ENCODE measurements at places on chromosomes 1 and 21.

- no peak for DNase-seq
Observed at GRCh38 chr1:32275424-32275823, 16.5 kb upstream of the HDAC1 start.

- DNase-seq = no peak
Observed at GRCh38 chr1:196660852-196661251, 9.0 kb downstream of the CFH start.

GRCh38 chr1:46719689-46720088 is 775 bp upstream of the EFCAB14 start:
- no peak for DNase-seq

DNA sequence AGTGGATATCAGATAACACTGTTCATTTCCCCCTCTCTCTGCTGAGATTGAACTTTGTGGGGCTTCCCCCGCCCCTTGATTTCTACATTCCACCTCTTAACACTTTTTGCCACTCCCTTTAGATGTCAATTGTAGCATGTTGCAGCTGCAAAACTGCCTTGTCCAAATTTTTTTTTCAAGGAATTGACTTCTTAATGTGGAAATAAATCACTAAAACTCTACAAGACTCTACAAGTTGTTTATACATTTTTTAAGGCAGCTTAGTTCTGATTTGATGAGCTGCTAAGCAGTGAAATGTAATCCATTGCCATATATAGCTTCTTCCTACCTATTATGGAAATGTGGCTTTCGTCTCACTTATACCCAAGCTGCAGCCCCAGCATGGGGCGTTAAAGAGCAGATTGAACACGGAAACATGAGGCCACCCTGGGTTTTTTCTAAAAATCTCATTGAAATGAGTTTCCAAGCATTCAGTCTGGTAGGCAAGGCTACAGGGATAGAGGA is 132.2 kb downstream of the SYT2 start:
- DNase-seq = no peak

GRCh38 chr1:156443286-156443685 is 57.3 kb downstream of the MEF2D start:
- DNase-seq = no peak

GRCh38 chr1:23422241-23422877 is 2.2 kb downstream of the TCEA3 start:
- peak; percentile 18 for DNase-seq

DNA sequence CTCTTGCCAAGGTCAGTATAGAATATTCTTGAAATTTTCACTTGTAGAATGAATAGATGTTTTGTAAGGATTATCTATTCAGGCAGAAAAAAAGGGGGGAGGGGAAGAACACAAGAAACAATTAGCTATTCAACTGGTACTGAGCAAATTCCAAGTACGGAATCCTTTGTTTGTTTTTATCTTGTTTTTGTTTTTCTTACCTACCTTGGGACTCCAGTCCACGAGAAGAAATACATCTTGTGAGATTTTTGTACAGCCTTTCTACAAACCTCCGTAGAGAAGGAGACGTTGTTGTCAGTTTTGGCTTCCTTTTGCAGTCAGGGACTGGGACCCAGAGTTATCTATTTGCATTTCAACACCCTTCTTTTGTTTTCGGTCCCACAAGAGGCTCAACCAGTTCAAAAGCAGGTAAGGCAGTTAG is 36.0 kb downstream of the ZNF281 start:
- DNase-seq = no peak

DNA sequence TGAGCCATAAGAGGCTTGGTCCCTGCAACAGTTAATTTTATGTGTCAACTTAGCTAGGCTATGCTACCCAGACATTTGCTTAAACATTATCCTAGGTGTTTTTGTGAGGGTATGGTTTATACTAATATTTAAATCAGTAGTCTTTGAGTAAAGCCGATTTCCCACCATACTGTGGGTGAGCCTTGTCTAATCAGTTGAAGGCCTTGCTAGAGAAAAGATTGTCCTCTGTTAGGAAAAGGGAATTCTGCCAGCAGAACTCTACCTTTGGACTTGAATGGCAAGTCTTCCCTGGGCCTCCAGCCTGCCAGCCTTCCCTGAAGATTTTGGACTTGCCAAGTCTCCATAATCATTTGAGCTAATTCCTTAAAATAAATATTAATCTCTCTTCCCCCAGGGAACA is 23.9 kb downstream of the RHBDL2 start:
- DNase-seq = no peak

DNA sequence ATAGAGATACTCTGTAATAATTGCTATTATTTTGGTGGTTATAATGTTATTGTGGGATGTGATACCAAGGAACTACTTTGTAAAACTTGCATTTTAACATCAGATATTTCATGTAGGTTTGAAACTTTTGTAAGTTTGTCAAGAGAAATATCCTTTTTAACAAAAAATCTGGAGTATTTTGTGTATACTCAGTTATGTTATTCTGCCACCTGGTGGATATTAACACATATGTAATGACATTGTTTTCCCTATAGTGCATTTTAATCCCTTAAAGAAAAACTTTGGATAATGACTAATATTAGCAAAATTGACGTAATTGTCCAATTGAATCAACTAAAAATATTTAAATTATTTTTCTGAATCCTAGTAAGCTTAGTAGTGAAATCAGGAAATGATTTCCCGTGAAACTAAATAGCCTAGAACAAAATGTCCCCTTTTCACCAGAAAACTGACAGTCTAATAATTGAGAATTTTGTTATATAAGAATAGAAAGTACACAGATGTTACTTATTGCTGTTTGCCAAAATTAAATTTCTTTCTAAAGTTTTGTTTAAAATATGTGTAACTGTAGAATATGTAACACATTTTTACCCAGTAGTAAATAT is 39.6 kb downstream of the KCTD3 start:
- DNase-seq = no peak

- DNase-seq = no peak
Observed at GRCh38 chr1:22794647-22795365, 84.2 kb downstream of the EPHB2 start.

DNA sequence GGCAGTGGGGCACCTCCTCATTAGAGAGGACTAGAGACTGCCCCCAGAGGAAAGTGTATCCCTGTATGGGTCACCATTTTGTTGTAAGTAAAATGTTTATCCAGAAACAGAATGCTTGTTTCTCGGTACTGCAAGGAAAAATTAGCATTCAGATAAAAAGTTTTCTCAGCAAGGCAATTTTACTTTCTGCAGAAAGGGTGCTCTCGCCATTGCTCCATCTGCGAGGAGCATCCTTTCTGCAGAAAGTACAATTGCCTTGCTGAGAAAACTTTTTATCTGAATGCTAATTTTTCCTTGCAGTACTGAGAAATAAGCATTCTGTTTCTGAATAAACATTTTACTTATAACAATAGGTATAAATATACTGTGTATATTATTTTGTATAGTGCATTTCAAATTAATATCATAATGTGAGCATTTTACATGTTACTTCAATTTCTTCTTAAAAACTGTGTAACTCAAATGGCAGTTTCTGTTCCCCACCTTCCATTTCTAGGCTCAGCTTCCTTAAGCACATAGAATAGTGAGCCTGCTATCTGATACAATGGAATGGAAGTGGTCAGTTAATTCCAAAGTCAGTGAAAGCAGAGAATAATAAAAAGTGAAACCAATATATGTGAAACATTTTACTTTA is 76.5 kb upstream of the DESI2 start:
- no peak for DNase-seq

DNA sequence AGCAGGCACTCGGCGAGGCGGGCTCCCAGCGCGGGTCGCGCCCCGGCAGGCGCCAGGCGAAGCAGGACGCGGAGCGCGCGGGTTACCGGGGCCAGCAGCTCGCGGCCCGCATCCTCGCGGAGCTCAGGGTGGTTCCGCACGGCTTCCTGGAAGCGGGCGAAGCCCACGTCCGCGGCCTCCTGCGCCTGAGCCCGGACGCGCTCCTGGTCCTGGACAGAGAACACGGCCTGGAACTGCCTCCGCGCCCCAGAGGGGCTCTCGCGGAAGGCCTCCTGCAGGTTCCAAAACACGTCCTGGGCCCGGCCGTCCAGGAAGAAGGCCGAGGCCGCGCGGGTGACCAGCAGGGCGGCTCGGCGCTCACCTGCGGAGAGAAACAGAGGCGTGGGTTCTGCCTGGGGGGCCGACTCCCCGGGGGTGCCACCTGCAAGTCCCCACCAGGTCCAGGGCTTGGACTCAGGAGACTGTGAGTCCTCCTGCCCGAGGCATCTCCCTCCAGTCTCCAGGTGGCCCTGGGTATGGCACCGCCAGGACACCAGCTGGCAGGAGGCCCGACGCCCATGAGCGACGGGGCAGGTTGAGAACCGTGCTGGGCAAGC is 11.4 kb downstream of the TTC34 start:
- no peak for DNase-seq

- no peak for DNase-seq
Observed at GRCh38 chr1:198929111-198929604, 290.3 kb downstream of the PTPRC start.

DNA sequence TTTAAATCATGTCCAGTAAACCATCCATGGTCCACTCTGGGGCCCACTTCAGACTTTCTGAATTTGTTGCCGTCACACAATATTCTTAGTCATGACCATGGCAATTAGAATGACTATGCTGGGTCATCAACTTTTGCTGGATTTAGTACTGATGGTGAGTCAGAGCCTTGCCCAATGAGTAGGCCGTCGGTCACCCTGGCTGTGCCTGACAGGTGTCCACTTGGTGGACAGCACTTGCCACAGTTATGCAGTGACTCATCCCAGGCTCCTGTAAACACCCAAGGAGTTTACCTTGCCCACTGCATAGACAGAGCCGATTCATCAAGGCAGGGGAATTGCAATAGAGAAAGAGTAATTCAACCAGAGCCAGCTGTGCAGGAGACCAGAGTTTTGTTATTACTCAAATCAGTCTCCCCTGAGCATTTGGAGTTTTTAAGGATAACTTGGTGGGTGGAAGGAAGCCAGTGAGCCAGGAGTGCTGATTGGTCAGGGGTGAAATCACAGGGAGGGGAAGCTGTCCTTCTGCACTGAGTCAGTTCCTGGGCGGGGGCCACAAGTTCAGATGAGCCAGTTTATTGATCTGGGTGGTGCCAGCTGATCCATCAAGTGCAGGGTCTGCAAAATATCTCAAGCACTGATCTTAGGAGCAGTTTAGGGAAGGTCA is 333.8 kb downstream of the PTPRU start:
- no peak for DNase-seq

GRCh38 chr1:118073648-118074435 is 111.2 kb downstream of the SPAG17 start:
- no peak for DNase-seq

DNA sequence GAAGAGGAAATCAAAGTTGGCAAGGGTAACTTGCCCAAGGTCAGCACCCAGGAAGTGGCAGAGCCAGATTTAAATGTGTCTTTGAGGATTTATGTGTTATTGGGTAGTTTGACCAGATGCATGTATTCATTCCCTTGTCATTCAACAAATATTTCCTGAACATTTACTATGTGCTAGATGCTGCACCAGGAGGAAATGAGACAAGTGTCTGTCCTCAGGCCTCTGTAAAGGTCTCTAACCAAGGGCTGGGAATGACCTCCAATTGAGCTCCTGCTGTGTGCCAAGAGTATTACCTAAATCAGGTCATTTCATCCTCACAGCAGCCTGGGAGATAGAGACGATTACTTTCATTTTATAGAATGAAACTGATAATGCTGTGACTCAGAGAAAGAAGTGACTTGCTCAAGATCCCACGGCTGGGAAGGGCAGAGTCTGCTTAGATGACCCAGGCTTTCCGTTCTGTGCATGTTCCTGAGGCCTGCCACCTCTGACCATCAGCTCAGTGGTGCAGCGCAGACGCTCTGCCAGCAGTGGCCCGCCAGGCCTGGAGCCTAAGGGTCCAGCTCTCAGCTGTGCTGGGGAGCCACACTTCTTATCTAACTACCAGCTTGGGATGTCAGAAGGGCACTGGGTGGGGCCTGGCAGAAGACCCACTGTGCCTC is 3.5 kb upstream of the TTC22 start:
- DNase-seq = no peak

- DNase-seq = no peak
Observed at GRCh38 chr1:214913966-214914365, 168.6 kb upstream of the KCNK2 start.

- no peak for DNase-seq
Observed at GRCh38 chr1:215704089-215704860, 137.2 kb downstream of the KCTD3 start.

DNA sequence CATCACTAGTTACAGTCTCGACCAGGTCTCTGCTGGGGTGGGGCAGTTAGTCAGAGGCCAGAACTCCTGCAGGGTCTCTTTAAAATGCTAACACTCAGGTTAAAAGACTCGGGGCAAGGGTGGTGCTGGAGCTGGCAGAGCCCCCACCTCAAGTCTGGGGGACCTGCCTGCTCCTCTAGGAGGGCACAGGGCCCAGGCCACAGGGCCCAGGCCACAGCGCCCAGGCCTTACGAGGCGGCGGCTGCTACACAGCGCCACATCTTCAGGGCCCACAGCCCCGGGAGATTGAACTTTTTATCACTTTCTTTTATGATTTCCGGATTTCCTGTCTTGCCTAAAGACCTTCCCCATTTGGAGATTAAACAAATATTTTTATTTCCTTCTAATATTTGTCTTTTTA is 10.4 kb downstream of the MPZ start:
- DNase-seq = no peak

GRCh38 chr1:182400567-182400966 is at the start of gene TEDDM1:
TSS of gene TEDDM1 (minus strand) at chr1:182400667. CDS start at chr1:182400485, 182 bp downstream.
- DNase-seq = no peak
